ENCODE measurements at places on chromosomes 3 and 15.

GRCh38 chr3:52568069-52568468, 31.7 kb downstream of the UQCC5 start:
- DNase-seq = no peak

DNA sequence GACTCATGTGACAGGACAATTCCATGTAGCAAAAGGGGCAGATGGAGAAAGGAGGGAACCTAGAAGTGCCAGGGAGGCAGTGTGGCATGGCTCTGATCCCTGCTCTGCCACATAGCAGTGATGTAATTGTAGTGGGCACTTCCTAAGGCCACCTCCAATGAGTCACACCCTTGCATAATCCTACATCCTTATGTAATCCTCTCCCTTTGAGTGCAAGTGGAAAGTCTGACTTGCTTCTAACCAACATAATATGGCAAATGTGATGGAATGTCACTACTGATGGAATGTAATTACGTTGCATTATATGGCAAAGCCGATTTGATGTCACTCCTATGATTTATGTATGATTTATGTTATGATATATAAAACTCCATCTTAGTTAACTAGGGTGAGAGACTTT, 72.9 kb upstream of the ATP2C1 start:
- no peak for DNase-seq

GRCh38 chr15:47196048-47196447, 521.3 kb upstream of the SEMA6D start:
- peak; percentile 91 for DNase-seq

DNA sequence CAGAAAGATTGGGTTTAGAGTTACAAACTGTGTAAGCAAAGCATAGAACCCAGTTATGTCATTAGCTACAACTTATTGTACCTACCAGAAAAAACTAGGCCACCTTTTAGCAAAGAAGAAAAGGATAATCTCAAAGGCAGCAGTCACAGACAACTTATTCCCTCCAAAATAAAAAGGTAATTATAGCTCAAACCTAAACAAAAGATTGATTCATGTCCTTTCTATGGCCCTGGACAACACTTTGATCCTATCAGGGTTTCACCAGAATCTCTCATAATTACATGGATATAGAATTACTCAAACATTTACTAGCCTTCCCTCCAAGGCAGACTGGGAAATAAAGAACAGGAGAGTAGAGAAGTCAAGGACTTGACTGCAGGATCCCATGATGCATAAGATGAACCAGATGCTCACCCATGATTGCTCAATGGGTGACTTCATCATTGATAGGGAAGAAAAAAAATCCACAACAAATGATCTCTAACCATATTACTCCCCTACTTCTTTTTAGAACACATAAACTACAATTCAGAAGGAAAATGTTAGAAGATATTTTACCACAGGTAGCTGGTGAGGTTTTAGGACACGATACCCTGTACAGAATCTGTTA, 17.4 kb downstream of the DET1 start:
- DNase-seq = peak; percentile 27

- DNase-seq = peak; percentile 33
Measured at GRCh38 chr3:141093971-141094684, 43.0 kb downstream of the SPSB4 start.

DNA sequence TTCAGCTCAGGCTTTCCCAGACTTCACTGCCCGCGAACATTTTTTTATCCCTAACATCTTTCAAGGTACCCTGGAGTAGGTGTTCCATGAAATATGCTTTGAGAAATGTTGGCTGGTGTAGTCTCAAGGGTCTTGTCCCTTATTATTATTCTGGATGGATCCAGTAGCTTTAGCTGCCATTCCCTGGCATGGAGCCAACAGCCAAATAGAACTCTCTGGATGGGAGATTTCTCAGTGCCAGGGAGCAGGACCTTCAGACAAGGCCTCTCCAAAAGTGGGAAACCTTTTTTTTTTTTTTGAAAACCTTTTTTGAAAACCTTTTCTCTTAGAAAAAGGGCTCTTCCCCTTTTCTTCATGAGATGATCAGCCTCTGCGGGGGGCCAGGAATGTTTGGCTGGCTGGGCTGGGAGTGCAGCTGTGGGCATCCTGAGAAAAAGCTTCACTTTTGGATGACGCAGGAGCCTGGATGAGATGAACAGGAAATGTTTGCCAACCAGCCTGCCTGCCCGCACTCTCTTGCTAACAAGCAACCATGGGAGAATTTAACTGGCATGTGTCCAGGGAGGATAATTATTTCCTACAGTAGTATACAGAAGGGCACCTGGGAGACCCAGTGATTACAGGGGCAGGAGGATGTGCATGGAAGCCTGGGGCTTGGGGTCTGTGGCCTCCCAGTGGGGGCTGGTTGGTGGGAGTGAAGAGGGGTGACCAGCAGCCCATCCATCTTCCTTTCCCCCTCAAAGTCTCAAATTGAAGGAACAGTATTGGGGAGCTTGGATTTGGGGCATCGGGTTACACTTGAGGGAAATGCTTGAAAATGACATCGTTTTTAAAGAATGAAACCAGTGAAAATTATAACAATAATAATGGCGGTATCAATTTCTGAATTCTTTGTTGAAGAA, 109.1 kb upstream of the LRIG1 start:
- no peak for DNase-seq

DNA sequence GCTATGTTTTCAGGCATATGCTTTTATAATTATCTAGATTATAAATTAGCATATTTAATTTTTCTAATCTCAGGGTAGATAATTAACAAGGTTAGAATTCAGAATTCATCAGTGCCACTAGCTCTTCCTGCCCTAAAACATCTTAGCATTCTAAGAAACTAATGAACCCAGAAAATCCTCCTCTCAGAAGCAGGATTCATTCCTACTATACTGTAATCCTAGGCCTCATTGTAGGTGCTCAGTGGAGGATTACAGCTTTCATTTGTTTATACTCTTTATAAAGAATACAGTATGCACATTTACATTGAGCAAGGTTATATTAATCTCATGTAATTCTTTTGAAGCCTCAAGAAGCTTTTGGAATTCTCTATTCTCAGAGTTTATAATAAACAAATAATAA, 20.9 kb downstream of the ACAD11 start:
- no peak for DNase-seq

DNA sequence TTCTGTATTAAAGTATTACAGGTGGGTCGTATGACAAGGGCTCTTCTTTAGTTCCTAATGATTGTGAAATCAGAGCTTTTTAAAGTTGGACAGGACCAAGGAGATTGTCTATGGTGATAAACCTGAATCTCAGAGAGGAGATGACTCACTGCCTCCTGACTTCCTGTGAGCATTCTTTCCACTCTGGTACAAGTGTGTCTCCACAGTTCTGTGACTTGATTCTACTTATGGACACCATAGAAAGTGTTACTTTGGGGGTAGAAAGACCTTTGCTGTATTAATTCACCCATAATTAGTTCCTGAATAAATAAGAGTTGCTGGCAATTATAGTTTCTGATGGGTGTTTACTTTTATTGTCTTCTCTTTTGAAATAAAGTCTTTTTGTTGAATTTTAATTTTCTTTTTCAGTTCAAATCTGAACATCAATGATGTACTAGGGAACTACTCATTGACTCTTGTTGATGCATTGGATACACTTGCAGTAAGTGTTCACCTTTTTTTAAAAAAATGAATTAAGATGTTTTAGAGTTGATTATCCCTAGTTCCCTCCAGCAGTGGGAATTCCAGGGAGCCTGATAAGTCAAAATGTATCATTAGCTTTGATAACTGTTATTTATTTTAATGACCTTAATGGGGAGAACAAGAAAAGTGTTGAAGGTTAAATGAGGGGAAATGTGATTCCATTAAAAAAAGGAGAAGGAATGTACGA, 7.4 kb downstream of the EDEM1 start:
- DNase-seq = no peak

- no peak for DNase-seq
Measured at GRCh38 chr3:38029400-38030125, at the start of gene PLCD1. Gene PLCD1, minus strand, starts transcription at chr3:38029642. Its CDS starts 103 bp downstream, at chr3:38029539.

GRCh38 chr3:52123106-52123725, 31.0 kb downstream of the POC1A start:
- no peak for DNase-seq

DNA sequence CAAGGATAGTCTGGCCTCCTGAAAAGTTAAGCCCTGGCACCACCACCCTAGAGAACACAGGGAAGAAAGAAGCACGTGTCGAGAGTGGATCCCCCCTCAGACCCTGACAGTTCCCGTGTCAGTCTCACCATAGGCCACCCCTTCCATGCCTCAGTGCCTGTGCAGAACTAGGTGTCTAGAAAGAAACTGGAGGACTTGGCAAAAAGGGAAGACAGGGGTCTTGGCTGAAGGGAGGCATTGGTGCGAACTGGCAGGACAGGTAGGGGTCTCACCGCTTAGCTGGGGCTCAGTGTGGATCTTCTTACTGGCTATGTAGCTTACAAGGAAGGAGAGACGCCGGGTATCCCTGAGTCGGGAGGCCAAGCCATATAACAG, 518 bp downstream of the QARS1 start:
- DNase-seq = no peak

DNA sequence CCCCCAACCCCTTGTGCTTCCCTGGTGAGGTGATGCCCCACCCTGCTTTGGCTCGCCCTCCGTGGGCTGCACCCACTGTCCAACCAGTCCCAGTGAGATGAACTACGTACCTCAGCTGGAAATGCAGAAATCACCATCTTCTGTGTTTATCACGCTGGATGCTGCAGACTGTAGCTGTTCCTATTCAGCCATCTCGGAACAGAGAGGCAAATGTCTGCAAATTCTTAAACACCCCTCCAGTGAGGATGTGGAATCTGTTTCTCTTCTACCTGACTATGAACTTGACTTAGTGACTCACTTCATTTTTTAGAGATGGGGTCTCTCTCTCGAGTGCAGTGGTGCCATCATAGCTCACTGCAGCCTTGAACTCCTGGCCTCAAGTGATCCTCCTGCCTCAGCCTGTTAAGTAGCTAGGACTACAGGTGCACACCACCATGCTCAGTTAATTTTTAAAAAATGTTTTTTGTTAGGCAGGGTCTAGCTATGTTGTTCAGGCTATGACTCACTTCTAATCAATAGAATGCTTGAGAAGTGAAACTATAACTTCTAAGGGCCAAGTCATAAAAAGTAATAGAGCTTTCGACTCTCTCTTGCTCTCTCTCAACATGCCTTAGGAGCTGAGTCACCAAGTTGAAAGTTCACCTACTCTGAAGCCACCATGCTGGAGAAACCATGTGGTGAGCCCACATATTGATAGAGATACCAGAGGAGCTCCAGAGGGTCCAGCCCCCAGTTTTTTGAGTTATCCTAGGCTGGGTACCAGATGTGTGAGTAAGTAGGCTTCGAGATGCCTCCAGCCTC, 11.5 kb upstream of the PARP14 start:
- DNase-seq = no peak

- DNase-seq = peak; percentile 75
Measured at GRCh38 chr15:63983061-63983711, 63.1 kb downstream of the DAPK2 start.

GRCh38 chr3:113546414-113546893, 14.1 kb downstream of the SIDT1 start:
- DNase-seq = no peak

- no peak for DNase-seq
Measured at GRCh38 chr3:33377931-33378330, 62.3 kb downstream of the UBP1 start.

GRCh38 chr3:33061782-33062181, 35.2 kb downstream of the GLB1 start:
- no peak for DNase-seq

GRCh38 chr3:139746481-139746880, 68.7 kb upstream of the NMNAT3 start:
- DNase-seq = no peak

- DNase-seq = peak; percentile 16
Measured at GRCh38 chr3:20185331-20185678, 701 bp downstream of the SGO1 start.

- DNase-seq = no peak
Measured at GRCh38 chr3:184832044-184832443, 20.1 kb downstream of the VPS8 start.

- no peak for DNase-seq
Measured at GRCh38 chr3:172314591-172315160, 133.6 kb downstream of the GHSR start.

DNA sequence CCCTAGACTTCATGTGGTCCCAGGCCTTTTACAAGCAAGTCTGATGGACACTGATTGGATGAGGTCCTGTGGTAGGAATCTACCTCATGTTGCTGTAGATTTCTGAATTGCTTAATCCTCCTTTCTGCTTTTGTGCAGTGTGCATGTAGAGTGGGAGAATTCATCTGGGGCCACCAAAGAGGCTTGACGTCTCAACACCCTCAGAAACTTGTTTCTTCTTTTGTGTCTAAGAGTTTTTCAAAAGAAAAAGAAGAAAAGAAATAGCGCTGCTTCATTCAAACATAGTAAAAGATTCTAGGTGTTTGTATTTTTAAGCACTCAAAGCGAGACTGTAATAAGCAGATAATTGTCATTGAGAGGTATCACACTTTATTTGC, 46.2 kb downstream of the NR1D2 start:
- DNase-seq = no peak

DNA sequence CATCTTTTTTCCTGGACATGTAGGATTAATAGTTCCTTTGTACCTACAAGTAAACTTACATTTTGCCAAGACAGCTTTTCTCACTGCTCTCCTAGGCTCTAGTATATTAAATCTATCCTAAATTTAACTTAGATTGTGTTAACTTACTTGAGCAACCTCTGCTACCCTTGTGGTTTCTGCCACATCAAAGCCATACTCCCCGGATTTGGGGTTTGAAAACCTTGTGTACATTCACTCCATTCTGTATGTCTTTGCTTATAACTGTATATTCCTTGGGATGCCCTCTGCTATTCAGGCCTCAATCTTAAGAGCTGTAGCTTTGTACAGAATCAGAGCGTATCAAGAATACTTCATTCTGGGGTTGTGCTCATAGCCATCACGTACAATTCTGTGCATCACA, 60.4 kb downstream of the ARIH1 start:
- DNase-seq = no peak

DNA sequence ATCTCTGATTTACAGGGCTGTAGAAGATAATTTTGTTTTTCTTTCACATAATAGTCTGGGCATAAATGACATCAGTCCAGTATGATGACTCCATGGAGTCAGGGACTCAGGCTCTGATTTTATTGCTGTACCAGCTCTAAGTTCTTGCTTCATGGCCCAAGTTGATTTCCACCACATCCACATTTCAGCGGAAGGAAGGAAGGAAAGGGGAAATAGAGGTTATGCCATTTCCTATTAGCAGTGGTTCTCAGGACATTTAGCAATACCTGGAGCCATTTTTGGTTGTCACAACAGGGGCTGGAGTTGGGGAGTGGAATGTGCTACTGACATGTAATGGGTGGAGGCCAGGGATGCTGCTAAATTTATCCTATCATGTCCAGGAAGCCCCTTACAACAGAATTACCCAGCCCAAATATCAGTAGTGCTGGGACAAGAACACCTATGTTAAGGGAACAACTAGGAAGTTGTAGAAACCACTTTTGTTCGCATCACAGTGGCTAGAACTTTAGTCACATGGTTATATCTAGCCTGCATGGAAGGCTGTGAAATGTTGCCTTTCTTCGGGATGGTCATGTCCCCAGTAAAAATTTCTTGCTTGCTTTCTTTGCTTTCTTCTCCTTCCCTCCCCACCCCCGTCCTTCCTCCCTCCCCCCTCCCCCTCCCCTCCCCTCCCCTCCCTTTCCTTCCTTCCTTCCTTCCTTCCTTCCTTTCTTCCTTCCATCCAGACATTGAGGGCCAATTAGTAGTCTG, 42.1 kb downstream of the OXSR1 start:
- DNase-seq = no peak

GRCh38 chr3:139772539-139773500, 95.0 kb upstream of the NMNAT3 start:
- DNase-seq = no peak
